ENCODE measurements at places on chromosomes 5 and 9. TPM values are rescaled to one million over a fixed set of nuclear protein-coding genes. Genes with fewer than 3 reads are reported as not detected.

PPP2R2B gene
- total RNA-seq, result not detected

GRXCR2 gene
- total RNA-seq, result not detected

DNA sequence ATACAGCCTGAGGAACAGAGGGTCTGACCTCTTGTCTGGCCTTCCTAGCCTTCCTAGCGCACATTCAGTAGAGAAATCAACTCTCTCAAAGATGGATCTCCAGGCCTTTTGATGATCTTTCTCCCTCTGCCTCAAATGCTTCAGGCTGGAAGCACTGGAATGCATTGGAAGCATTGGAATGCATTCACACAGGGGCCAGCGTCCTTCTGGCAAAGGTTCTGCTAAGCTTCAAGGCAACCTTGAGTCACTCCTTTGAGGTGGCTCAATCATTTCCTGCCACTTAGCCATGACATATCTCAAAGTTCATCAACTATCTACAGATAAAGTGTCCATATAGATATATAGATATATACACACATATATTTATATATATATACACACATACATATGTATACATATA, 42.9 kb downstream of the OR2K2 start:
- H3K4me1 ChIP-seq, result peaks cover 8% of the 10 kb centered on the region
- no peaks in the 10 kb centered on the region for H3K27me3 ChIP-seq
- no peak overlapping the region for H3K4me3 ChIP-seq
- DNase-seq, result no peak

- H3K4me1 ChIP-seq, result no peaks in the 10 kb centered on the region
- H3K27ac ChIP-seq, result no peak overlapping the region
Observed at GRCh38 chr9:86342269-86342668, 11.9 kb downstream of the TUT7 start.

DNA sequence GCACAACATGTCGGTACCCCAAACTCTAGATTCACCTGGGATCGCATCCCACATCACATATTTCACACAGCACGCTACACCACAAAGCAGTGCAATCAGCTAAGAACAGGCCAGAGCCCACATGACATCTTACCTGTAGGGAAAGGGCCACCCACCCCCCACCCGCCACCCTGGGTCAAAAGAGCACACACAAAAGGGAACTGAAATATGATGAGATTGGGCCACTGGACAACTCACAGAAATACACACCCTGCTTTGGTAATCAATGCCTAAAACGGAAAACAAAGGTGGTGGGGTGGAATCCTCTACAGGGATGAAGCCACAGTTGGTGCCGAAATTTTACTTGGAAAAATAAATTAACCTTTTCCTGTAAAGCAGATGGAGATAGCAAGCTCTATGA, 13.1 kb downstream of the RETREG1 start:
- no peaks in the 10 kb centered on the region for H3K36me3 ChIP-seq
- no peaks in the 10 kb centered on the region for H3K27me3 ChIP-seq
- no peak overlapping the region for H3K27ac ChIP-seq
- no peak overlapping the region for H3K4me3 ChIP-seq
- no peak for DNase-seq

DNA sequence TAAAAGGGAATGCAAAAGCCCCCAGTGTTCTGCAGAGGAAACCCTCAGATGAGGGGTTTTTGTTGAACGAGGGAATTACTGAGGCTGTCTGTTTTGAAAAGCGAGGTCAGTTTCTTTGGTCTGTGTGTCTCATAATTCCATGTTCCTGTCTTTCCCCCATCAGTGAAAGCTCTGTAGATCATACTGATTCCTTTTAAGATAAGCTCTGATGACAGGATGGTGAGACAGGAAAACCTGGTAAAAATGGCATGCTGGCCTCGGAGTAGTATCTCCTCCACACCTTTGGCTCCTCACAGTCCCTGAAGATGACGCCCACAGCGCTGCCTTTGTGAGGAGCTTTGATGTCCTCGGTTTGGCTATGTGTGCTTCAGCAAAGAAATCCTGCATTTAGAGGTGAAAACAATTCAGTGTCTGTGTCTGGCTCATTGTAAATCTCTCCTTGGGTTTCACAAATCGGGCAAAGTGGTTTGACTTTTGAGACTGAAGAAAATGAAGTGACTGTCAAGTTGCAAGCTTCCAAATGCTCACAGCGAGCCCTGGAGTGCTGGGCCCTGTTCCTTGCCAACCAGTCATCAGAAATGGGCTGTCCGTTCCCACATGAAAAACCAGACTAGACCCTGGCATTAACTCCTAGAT, 124.9 kb upstream of the ICE1 start:
- no peaks in the 10 kb centered on the region for H3K27me3 ChIP-seq
- H3K4me3 ChIP-seq, result no peak overlapping the region
- DNase-seq, result no peak
- H3K27ac ChIP-seq, result no peak overlapping the region
- H3K36me3 ChIP-seq, result no peaks in the 10 kb centered on the region

Data from A673 (cell line).